ENCODE measurements at places on chromosomes 13 and 19.

DNA sequence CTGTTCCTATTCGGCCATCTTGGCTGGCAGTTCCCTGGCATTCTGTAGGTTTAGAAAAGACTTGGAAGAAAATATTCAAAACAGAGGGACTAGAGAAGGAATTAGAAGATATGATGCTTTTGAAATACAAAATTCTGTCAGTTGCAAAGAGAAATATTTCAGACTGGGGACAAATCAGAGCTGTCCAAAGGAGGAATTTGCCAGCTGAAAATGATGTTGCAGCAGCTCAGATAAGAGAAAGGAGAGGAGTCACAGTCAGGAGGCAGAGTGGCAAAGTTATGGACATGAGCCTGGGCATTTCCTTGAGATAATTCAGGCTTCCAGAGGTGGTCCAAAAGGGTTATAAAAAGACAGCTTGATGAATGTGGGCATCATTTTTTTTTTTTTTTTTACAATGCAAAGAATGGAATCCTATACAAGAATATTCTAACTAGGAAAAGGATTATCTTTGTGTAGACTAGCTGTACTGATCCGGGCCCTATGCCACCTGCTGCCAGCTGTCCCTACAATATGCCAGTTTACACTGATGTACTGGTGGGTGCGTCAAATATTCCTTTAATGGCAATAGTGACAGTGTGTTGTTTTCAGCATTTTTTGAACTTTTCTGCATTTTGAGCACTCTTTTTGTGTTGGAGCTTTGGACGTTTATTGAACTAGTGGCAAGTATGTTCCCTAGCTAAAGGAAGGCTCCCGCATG is 31.8 kb upstream of the CBY2 start:
- no peak for DNase-seq

GRCh38 chr19:32676186-32676894 is 692 bp downstream of the RGS9BP start:
- no peak for DNase-seq

DNA sequence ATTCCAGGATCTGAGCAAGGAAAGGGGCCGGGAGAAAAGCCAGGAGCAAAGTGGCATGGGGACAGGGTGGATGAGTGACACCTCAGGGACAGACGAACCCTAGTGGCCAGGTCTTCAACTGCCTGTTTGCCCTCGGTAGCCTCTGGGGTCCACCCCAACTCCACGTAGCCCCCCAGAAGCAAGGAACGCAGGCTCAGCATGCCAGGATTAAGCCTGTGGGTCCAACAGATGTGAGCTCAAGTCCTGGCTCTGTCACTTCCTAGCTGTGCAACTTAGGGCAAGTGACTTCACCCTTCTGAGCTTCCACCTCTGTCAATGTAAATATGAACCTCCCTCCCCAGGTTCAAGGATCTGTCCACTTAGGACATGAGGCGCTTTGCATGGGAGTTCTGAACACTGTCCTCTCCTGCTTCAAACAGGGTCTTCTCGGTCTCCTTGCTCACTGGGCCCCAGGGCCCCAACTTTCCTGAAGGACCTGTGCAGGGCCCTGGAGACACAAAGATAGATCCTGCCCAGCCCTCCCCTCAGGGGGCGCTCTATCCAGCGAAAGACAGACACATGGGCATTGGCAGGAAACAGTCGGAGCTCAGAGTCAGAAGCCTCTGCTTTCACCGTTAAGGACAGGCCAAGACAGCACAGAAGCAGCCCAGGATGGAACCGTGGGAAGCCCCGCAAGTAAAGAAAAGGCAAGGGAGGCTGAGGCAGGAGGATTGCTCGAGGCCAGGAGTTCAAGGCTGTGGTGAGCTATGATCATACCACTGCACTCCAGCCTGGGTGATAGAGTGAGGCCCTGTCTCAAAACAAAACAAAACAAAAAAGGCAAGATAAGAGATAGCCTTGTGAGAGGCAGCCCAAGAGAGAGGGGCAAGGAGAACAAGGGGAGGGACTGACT is 13.2 kb downstream of the SYDE1 start:
- no peak for DNase-seq

DNA sequence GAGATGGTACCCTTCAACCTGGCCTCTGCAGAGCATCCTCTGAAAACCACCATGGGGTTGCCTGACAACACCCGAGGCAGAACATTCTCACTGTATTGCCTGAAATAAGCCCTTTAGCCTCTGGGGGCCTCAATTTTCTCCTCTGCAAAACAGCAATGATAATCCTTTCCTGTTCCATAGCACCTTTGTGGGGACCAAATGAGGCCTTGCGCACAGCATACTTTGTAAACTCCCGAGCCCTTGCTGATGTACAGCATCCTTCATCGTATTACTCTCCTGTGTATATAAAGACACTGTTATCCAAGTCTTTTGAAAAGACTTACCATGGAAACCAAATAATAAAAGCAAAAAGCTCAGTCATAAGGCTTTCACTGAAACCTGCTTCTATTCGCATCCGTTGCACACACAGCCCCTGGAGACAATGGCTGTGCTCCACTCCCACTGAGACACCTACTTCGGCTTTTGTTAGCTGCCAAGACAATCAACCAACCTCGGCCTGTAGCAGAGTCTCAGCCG is 276.0 kb downstream of the FOXO1 start:
- DNase-seq = no peak

GRCh38 chr13:70923863-70924752 is 815.9 kb upstream of the KLHL1 start:
- DNase-seq = peak; percentile 0

DNA sequence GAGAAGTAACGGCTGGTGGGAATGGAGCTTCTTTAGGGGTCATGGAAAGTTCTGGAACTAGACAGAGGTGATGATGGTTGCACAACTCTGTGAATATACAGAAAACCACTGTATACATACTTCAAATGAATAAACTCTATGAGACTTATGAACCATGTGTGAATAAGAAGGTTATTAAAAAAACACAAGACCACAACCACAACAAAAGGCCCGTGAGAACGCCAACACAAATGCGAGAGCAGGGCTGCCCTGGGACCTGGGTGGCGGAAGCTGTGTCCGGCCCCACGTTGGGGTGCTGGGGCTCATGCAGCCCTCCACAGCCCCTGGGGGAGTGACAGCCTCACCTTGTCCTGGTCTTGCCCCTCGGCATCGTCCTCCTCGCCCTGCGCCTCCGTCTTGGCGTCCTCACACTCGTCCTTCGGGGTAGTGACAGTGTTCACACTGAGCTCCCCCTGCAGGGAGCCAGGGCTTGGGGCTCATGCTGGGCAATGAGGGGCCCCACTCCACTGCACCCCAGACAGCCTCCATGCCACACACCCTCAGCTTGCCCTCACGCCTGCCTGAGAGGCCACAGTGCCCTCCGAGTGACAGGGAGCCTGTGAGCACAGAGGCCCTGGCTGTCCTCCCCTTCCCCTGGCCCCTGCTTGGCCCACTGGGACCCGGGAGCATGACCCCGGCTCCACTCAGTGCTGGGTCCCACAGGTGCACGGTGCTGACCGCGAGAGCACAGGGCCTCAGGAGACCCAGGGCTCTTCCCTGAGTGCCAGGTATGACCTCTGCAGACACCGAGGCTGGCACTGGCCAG is 16.0 kb downstream of the IZUMO4 start:
- no peak for DNase-seq

- no peak for DNase-seq
These were observed 51.6 kb downstream of the ZNF146 start for GRCh38 chr19:36266375-36266961.

GRCh38 chr13:99980824-99981734 is 505 bp upstream of the ZIC2 start:
- peak; percentile 30 for DNase-seq

GRCh38 chr13:23600534-23600933 is 30.3 kb downstream of the TNFRSF19 start:
- DNase-seq = no peak

DNA sequence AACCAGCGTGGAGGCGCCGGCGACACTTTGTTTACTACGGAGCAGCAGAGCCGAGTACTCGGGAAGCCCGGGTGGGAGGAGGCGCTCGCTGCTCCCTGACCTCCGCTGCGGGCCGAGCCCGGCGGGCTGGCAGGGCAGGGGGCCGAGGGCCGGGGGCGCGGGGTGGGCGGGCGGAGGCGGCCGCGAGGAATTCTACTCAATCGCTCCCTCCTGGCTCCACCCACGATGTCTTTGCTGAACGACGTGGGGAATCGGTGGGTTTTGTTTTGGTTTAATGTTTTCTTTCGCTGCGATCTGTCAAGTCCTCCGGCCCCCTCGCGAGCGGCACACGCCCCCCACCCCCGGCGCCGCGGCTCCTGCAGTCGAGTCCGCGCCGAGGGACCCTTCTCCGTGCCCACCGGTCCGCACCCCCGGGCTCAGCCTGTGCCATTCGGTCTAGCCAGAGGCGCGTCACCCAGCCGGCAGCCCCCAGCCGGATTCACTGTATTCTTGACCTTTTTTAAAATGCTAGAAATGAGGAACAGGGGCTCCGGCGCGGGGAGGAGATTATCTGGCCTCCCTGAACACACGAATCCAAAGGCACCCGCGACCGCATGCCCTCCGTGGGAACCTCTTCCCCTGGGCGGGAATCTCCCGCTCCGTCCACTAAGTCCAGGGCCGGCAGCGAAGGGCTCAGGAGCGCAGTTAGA is 636 bp upstream of the FOXO1 start:
- no peak for DNase-seq

- DNase-seq = peak; percentile 82
These were observed 3.1 kb downstream of the ADAMTS10 start for GRCh38 chr19:8607386-8607785.

DNA sequence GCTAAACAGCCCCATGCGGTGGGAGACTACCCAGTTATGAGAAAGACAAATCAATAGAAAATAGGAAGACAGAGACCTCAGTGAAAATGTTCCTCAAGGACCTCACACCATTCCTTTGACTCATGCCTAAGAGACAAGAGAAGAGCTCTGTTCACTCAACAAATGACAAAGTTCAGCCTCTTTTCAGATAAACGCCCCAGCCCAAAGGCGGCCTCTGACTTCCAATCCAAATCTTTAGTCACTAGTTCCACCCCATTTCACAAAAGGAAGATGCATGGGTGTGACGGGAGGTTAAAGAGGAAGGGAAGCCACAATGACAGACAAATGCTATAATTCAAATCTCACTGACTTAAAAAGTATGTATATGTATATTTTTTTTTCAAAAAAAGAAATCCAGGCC is 8.1 kb downstream of the CARS2 start:
- no peak for DNase-seq

- DNase-seq = peak; percentile 6
These were observed 5.2 kb upstream of the BCAT2 start for GRCh38 chr19:48815870-48816501.

DNA sequence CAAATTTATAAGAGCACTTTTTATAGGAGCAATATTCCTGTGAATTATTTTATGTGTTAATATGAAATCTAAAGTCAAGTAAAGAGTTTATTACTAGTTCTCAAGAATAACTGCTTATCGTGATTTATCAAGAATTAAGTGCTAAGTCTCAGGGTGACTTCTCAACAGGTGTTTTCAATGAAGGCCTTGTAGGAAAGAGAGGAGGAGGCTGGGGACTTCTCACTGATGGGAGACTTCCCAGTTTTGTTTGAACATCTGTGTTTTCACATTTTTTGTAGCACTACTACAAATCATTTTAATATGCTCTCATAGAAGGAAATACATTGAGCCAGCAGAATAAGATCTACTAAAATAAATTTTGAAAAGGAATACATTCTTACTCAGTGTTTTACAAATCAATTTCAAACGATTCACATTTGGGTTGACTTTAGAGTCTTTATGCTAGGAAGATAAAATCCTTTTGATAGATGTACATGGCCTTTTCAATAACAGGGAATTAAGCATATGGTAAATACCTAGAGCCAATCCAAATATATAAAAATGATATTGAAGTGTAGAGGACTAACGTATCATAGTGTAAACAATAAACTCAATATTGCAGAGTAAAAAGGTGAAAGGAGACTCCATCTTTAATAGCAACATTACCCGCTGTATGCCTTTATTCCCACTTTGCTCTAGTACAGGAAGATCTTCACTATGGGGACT is 6.8 kb downstream of the PCDH17 start:
- no peak for DNase-seq

DNA sequence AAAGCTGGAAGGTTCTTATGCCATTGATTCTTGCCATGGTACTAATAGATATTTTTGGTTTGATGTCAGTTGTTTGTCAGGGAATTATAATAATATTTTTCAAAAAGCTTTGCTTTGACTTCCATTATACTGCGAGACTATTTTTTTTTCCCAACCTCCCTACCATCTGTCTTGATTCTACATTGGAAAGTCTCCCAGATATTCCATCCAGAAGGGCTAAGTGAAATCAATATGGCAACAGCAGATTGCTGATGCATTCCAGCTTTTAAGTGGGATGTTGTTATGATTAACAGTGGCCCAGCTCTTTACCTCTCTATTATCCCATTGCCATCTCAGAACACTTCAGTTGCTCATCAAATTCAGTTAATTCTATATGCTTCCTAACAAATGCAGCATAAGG is 247.4 kb downstream of the OXGR1 start:
- no peak for DNase-seq

- no peak for DNase-seq
These were observed 5.6 kb downstream of the BCAM start for GRCh38 chr19:44814517-44814916.

DNA sequence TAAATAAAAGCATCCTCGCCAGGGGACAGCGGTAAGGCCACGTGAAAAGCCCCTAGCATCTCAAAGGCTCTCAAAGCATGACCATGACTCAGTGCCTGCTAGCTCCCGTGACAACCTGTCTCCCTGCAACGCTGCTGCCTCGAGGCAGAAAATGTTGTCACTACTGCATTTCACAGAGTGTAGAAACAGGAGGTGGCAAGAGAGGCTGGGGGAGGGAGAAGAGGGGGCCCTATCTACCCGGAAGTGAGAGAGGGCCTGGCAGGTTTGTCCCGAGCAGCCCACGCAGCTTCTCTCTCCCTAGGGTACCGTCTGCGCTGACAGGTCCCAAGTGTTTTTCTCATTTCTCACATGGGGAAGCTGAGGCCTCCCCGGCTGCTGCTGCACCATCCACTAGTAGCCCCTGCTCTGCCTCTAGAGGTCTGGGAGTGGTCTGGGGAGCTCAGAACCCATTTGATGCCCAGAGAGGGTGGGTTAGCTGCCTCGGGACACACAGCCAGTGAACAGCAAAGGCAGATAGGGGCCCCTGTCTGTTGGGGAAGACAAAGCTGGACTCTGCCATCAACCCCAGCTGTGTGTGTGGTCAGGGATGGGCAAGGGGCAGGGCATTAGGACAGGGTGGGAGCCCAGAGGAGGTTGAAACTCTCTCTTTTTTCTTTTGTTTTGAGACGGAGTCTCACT is 3.7 kb downstream of the TINCR start:
- no peak for DNase-seq

DNA sequence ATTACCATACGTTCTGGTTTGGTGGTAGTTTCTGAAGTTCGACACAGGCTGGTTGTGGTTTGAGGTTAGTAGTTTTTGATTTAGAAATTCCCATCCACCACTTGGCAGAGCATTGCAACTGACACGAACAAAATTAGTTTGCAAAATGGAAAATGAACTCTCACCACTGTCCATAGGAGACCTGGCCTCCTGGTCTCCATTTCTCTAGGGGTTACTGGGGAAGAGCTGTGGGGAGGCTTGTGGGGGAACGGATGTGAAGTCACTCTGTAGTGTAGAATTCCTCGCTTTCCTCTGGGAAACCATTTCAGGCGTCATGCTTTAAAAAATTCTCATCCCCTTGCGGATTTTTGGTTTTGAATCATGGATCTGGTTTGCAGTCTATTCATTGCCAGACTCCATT is 321.5 kb upstream of the MAB21L1 start:
- no peak for DNase-seq

- no peak for DNase-seq
These were observed 20.7 kb downstream of the SETDB2 start for GRCh38 chr13:49464621-49465325.

GRCh38 chr13:29457299-29457698 is 138.2 kb downstream of the SLC7A1 start:
- DNase-seq = peak; percentile 94

- DNase-seq = no peak
These were observed 27.7 kb downstream of the MLLT1 start for GRCh38 chr19:6252066-6252465.

- peak; percentile 77 for DNase-seq
These were observed 11.2 kb downstream of the IL17D start for GRCh38 chr13:20714563-20715329.
